ENCODE measurements at places on chromosomes 7 and 10.

GRCh38 chr7:98613601-98614425 lies 3.3 kb upstream of the NPTX2 start:
- DNase-seq = no peak

- DNase-seq = no peak
Observed at GRCh38 chr7:134444961-134445315, 14.0 kb downstream of the AKR1B1 start.

DNA sequence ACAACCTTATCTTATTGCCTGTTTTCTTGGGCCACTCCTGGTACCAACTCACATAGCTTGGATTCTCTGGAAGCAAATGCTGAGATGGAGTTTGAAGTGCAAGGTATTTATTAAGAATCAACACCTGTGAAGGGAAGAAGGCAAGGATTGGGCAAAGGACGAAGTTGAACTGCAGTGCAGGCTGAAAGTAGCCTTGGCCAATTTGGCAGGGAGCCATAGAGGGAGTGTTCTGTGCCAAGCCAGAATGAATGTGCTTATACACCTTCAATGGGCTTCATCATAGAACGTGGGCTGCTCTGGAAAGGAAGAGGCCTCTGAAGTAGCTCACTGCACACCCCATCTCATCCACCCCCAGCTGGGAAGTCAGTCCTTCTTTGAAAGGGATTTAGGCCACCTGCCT lies 79.8 kb upstream of the IFRD1 start:
- no peak for DNase-seq

DNA sequence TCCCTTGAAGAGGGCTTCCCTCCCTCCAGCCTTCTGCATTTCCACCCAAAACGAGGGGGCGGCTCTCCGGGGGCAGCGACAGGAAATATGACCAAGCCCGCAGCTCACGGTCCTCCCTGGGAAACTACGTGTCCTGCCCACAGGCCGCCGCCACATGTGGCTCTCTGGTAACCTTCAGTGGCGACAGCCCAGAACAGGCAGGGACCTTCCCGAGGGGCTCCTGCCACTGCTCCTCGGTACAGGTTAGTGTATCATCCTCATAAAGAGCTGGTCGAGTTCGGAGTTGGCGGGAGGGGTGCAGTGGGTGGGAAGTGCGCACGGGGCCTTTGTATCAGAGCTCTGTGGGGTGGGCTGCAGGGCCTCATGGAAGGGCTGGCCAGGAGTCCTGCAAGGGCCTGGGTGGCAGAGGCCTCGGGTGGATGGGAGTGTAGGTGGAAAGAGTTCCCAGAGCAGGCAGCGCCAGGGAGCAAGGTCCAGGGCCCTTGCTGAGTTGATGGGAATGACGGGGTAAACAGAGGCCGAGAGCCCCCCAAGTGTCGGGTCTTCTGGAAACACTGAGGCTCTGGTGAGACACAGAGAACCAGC lies 66.0 kb downstream of the TCERG1L start:
- DNase-seq = no peak

DNA sequence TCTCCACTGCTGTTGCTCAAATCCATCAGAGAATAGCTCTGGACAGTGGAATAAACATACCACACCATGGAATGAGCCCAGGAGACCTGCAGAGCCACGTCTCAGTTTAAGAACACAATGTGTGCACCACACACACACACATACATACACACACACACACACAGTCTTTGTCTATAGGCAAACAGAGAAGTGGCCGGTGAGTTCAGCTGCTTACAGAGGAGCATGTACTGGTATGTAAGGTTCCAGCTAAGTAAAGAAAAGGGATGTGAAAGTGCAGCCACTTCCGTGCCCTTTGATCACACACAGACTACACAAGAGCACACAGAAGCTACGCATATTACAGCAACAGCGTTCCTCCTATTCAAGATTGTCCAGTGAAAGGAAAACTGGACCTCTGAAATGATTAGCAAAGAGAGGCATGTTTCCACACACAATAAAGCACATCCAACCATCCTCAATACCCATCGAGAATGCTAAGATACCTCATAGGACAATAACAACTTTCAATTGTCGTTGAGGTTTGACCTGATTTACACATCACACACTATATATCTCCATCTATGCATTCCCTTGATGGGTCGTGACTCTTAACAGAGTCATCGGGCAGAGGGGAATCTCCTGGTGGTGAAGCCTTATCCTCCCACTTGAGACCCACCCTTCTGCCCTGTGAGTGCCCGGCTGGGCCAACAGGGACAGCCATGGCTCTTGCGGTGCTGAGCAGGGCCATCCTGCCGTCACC lies 23.6 kb downstream of the SLC35B4 start:
- no peak for DNase-seq

- no peak for DNase-seq
Observed at GRCh38 chr10:124138883-124139348, 45.5 kb upstream of the CHST15 start.

DNA sequence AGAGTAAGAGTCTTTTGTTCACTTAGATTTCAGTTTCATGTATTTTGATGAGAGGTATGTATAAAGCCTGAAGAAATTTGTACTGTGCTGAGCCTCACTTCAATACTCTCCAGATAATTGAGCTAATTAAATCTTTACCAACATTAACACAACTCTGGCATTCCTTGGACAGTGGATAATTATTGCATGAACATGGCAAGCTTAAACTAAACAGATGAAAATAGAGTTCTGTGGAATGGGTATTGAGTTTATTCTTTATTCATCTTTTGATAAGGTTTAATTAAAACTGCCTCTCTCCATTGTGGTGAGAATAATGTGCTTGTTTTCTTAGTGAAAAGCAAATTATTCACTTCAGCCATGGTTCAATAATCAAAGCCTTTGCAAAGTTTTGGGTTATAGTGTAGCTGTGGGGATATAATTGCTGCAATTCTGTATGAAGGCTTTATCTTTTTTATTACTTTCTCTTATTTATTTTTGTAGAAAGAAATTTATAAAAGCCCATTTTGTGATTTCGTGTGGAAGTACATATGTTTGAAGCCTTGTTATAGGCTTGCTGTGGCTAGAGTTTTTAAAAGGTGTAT lies 126.4 kb upstream of the FZD1 start:
- no peak for DNase-seq

GRCh38 chr10:100725869-100726426 lies 19.4 kb upstream of the PAX2 start:
- DNase-seq = no peak

DNA sequence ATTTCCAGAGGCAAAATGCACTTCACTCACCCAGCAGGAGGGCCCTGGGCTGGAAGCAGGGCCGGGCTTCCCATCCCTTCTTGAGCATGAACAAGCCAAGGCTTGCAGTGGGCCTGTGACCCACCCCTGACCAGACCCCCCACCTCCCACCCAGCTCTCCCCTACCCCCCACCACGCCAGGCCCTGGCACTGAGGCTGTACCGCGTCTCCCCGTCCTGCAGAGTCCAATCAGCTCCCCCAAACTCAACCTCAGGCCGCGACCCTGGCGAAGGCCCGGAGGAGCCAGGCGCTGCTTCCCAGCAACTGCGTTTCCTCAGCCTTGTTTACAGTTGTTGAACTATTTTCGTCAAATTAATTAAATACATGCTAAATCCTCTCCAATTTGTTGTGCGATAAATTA lies 16.9 kb upstream of the MYL10 start:
- DNase-seq = no peak

DNA sequence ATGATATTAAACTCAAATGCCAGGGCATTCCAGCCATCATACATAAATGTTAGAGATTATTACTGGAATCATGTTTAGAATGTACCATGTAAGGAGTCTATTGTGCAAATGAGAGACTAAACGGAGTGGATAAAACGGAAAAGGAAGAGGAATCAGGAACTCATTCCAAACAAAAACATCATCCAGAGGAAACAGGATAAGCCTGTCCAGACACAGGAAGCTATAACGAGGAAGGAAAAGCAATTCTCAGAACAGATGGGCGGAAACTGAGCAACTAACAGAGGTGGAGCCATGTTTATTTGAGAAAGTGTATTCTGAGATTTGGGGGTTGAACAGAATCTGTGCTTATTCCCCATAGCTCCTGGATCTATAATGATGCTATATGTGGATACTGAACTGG lies 52.3 kb upstream of the TRIM24 start:
- no peak for DNase-seq

GRCh38 chr10:131034451-131034850 lies 277.1 kb downstream of the TCERG1L start:
- no peak for DNase-seq

GRCh38 chr7:66913118-66914037 lies 7.6 kb upstream of the TMEM248 start:
- no peak for DNase-seq

GRCh38 chr10:71888623-71889387 lies 37.8 kb upstream of the PSAP start:
- peak; percentile 53 for DNase-seq

GRCh38 chr10:33290321-33291052 lies 44.0 kb downstream of the NRP1 start:
- no peak for DNase-seq

DNA sequence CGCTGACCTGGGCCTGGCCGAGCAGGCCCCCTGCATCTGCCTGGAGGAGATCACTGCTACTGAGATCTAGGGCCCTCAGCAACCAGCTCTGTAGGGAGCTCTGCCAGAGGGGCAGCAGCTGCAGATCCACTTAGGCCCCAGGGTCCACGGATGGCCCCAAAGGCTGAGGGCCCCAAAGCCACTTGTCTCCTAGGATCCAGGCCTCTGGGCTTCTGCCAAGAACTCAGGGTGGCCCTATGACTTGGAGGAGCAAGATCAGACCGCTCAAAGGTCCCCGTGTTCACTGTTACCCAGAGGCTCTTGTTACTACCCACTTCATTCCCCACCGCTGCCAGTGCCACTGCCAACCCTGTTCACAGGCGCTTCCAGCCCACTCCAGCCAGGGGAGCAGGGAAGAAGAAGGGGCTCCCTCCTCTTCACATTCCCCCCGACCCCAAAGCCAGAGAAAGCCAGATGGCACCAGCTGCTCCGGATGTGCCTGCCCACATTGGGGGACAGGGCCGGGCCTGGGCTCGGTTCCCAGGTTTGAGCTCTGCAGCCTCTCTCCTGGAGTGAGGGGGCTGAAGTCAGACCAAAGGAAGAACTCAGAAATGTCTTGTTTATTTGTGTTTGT lies 7.6 kb downstream of the LZTS2 start:
- no peak for DNase-seq

DNA sequence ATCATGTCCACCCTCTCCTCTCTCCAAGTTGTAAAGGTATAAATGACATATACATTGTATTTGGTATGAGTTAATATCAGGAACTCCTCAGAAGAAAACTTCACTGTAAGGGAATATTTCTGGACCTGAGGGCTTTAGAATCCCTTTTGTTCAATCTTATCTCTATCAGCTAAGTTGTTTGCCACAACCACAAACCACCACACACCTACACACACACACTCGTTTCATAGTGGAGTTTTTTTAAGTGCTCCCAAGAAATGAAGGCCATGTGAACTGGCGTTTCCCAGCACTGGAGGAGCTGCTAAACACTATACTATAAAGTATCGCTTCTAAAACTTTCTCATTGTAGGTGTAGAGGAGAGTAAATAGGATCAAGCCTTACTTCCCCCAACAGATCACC lies 64.8 kb upstream of the GHITM start:
- DNase-seq = no peak

DNA sequence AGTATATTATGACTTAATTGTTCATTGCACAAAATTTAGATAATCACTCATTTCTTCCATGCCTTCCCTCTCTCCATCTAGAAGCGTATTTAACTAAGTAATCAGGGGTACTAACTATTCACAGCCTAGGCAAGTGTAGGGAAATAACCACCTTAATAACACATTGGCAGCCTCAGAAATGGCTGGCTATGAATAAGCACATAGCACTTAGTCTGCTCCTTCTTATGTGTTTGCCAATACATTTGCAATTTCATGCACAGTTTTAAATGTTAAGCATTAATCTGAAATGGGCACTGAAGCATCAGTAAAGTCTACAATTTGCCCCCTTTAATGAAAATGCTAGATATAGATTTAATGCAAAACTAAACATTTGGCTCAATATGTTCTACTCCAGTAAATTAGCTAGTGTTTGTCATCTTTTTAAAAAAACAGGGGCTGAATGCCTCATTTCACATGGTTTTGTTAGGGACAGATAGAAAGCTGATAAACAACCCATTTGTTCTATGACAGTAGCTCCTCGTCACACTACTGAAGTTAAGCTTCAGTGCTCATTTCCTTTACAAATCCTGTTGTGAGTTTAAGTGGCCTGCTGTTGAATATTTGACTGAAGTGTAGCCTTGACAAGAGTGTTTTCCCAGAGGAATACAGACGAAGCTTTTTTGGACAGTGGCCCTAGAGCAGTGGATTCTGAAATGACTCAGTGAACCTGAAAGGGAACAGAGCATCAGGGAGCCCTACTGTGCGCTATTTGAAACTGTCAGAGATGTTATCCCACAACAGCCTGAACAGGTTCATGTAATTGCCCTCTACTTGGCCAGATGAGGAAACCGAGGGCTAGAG lies 30.5 kb downstream of the HHEX start:
- DNase-seq = no peak

DNA sequence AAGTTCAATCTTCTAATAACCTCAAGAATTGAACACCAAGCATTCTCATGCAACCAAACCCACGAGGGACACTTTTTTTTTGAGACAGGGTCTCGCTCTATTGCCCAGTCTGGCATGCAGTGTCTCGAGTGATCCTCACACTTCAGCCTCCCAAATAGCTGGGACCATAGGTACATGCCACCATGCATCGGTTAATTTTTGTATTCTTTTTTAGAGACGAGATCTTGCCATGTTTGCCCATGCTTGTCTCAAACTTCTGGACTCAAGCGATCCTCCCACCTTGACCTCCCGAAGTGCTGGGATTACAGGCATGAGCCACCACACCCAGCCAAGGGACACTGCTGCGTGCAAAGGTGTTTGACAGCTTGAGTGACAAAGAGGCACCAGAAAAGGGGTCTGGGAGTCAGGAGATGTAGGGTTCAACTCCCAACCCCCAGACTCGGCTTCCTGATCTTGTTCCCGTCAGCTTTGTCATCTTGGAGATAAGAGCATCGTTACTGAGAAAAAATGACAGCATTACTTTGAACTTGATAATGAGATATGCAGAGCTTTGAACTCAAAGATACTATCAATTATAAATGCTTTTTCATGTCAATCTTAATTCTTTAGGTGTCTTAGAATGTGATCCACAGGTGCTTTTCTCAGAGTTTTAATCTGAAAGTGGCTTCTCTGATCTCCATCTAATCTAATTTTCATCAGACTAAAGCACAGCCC lies 1.6 kb upstream of the CYTH3 start:
- no peak for DNase-seq

All from stimulated activated naive CD4-positive, alpha-beta T cell treated with Interleukin-2 at 50 U/mL for 16 hours (primary cell).